Osteoblast (primary cell): ENCODE measurements at places on chromosomes 7 and 10. TPM values are rescaled to one million over a fixed set of nuclear protein-coding genes. Genes with fewer than 3 reads are reported as not detected.
A peak's percentile ranks its signal among the peaks of the same experiment; 100 is the strongest.

GRCh38 chr7:47814905-47815613, 133.2 kb downstream of the PKD1L1 start:
- no peaks in the 10 kb centered on the region for H3K36me3 ChIP-seq
- peaks cover 5% of the 10 kb centered on the region for H3K4me1 ChIP-seq
- DNase-seq: no peak
- no peaks in the 10 kb centered on the region for H3K27me3 ChIP-seq

OR9A2 gene
- not detected in 2 replicates for total RNA-seq

GRCh38 chr7:17830206-17830605, 110.1 kb downstream of the SNX13 start:
- no peaks in the 10 kb centered on the region for H3K4me1 ChIP-seq
- no peaks in the 10 kb centered on the region for H3K36me3 ChIP-seq
- no peak overlapping the region for H3K27ac ChIP-seq
- no peak for DNase-seq

GRCh38 chr10:96840841-96841518, 8.9 kb downstream of the LCOR start:
- peaks cover 8% of the 10 kb centered on the region for H3K4me1 ChIP-seq
- H3K27me3 ChIP-seq: no peaks in the 10 kb centered on the region
- no peak overlapping the region for H3K27ac ChIP-seq
- H3K36me3 ChIP-seq: no peaks in the 10 kb centered on the region
- no peak overlapping the region for H3K4me3 ChIP-seq

DNA sequence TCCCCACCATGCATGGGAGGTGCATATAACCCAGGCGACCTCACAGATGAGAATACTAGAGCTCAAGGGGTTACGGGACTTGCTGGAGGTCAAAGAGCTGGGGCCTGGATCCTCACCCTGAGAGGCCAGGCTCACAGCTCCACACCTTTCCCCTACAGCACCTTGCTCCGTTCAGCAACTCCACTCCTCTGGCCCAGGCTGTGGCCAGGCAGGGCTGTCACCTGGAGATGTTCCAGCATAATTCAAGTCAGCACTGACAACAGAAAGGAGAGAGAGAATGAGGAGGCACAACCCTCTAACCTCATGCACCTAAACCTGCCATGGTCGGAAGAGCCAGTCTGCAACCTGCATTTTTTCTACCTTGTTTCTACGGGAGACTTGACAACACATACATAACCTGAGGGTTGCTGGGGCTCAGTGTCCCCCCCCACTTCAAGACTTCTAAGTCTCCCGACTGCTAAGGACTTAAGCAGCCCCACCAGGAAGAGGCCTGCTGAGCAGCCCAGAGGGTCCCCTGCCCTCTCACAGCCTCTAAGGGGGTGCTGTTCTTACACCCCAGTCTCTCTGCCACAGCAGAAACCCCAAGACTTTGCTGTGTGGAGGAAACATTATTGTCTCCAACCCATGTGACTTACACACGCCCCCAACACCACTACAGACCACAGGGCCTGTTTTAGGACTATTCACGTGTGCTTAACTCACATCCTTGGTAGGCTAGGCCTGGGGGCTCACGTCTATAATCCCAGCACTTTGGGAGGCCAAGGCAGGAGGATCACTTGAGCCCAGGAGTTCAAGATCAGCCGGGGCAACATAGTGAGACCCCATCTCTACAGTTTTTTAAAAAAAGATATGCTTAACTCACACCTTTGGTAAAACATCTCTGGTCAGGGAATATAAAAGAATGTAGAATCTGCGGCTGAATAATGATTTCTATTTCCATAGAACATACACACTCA, 175.6 kb downstream of the FAM107B start:
- DNase-seq: peak; percentile 45
- no peaks in the 10 kb centered on the region for H3K27me3 ChIP-seq
- no peak overlapping the region for H3K27ac ChIP-seq

- H3K27ac ChIP-seq: no peak overlapping the region
- H3K4me3 ChIP-seq: no peak overlapping the region
- no peaks in the 10 kb centered on the region for H3K4me1 ChIP-seq
- no peak for DNase-seq
- H3K27me3 ChIP-seq: no peaks in the 10 kb centered on the region
These were observed 34.1 kb downstream of the FGFBP3 start for GRCh38 chr10:91875156-91875555.

DNA sequence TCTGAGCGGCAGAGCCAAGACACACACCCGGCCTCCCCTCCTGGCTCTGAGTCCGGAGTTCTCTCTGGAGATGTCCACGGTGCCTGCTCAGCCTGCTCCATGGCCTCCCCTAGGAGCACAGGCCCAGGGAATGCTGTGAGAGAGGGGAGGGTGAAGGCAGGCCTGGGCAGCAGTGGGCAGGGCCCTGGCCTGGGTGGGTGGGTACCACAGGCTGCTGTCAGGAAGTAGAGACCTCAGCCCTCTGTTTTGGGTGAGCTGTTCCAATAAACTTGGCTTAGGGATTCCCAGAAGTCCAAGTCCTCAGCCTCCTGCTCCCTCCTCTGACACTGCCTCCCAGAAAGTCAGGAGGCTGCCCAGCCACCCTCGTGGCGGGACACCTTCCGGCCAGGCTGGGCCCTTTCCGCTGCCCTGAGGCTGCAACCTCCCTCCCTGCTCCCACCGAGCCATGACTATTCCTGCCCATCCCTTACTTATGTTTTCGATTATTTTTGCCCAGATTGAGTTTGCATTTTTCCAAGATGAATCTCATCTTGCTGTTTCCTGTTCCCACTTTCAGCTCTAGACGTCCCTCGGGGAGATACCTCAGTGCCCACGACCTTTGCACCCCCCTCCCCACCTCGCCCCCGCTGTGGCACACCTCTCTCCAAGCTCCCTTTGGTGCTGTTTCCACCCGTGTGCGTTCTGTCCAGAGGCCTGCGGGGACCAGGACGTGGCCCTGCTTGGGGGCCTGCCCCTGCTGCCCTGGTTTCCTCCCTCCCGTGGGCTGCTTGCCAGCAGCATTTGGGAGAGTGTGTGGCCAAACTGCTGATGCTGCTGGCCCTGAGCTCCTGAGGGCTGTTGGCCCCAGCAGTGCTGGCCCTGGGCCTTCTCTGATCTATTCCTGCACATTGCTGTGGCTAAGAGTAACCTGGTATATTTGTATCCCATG, 5.8 kb upstream of the POLM start:
- no peaks in the 10 kb centered on the region for H3K36me3 ChIP-seq
- peak overlapping the region; percentile 50 for H3K4me3 ChIP-seq
- no peaks in the 10 kb centered on the region for H3K27me3 ChIP-seq

- no peaks in the 10 kb centered on the region for H3K4me1 ChIP-seq
- peaks cover 42% of the 10 kb centered on the region for H3K36me3 ChIP-seq
- H3K27me3 ChIP-seq: no peaks in the 10 kb centered on the region
- no peak for DNase-seq
- no peak overlapping the region for H3K4me3 ChIP-seq
These were observed 73.4 kb downstream of the PAPSS2 start for GRCh38 chr10:87733081-87733480.

DPYSL4 gene
- total RNA-seq: 0.72 and 2.4 TPM in 2 replicates

CAV1 gene
- 291 and 337 TPM in 2 replicates for total RNA-seq

GRCh38 chr10:103605359-103606096, 112.0 kb downstream of the NEURL1 start:
- peak; percentile 98 for DNase-seq
- H3K36me3 ChIP-seq: peaks cover 65% of the 10 kb centered on the region
- H3K4me1 ChIP-seq: peaks cover 6% of the 10 kb centered on the region
- peak overlapping the region; percentile 36 for H3K27ac ChIP-seq

CARD11 gene
- under 0.01 TPM in 1 of 2 replicates, not detected in the other for total RNA-seq

RSPH10B2 gene
- total RNA-seq: under 0.01 TPM in 1 of 2 replicates, not detected in the other

NPY gene
- total RNA-seq: not detected in 2 replicates

DNA sequence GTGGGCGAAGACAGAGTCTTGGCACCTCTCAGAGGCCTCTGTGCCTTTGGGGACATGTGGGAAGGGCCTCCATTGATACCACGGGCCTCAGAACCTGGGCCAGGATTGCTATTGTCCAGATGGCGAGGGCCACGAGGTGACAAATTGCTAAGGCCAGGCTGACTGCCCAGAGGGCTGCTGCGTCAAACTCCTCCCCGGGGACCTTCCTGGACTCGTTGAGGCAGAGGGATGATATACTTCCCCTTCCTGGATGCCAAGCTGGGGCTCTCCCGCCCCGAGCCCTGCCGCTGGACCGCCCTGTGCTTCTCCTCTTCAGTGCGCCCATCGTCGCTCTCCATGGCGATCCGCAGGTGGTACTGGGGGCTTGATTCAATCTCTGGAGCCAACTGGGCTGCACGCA, 58.9 kb downstream of the LRRC72 start:
- no peaks in the 10 kb centered on the region for H3K27me3 ChIP-seq
- no peak overlapping the region for H3K4me3 ChIP-seq
- H3K27ac ChIP-seq: no peak overlapping the region
- no peak for DNase-seq
- H3K4me1 ChIP-seq: no peaks in the 10 kb centered on the region

GRCh38 chr10:96249264-96249663, 22.1 kb downstream of the BLNK start:
- DNase-seq: no peak
- H3K27me3 ChIP-seq: no peaks in the 10 kb centered on the region
- H3K36me3 ChIP-seq: no peaks in the 10 kb centered on the region
- no peak overlapping the region for H3K4me3 ChIP-seq

GRCh38 chr10:66836771-66837170, 89.1 kb upstream of the LRRTM3 start:
- H3K27me3 ChIP-seq: no peaks in the 10 kb centered on the region
- no peaks in the 10 kb centered on the region for H3K36me3 ChIP-seq
- H3K4me1 ChIP-seq: no peaks in the 10 kb centered on the region
- no peak overlapping the region for H3K27ac ChIP-seq

DNA sequence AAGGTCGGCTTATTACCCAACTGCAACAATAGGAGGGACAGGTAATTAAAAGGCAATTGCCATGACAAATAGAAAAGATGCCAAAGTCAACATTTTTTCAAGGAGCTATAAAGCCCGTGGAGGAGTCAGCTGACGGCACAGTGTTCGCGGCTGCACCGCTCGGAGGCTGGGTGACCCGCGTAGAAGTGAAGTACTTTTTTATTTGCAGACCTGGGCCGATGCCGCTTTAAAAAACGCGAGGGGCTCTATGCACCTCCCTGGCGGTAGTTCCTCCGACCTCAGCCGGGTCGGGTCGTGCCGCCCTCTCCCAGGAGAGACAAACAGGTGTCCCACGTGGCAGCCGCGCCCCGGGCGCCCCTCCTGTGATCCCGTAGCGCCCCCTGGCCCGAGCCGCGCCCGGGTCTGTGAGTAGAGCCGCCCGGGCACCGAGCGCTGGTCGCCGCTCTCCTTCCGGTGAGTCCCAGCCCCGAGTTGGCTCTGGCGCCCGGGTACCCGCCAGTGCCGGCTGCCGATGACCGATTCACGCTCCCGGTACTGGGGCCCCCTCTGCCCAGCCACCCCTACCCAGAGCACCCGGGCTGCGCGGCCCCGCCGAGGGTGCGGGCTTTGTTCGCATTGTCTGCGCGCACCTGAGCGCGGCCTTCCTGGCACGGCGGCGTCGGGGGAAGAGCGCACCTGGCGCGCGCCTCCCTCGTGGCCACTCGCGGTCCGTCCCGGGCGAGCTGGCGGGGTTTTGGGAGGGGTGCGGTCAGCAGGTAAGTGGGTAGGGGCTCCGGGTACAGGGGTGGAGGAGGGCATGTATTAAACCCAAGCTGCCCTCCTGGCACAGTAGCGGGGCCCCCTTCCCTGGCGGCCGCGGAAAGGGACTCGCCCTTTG, at the start of gene VWA2:
Gene VWA2 (plus strand): TSS at position 138 of the 877 bp plus-strand sequence. CDS start 9,460 bp downstream, outside the sequence.
- no peak for DNase-seq
- H3K4me3 ChIP-seq: no peak within 1 kb of the TSS

ZNF736 gene
- total RNA-seq: 12.7 and 14.4 TPM in 2 replicates

DNA sequence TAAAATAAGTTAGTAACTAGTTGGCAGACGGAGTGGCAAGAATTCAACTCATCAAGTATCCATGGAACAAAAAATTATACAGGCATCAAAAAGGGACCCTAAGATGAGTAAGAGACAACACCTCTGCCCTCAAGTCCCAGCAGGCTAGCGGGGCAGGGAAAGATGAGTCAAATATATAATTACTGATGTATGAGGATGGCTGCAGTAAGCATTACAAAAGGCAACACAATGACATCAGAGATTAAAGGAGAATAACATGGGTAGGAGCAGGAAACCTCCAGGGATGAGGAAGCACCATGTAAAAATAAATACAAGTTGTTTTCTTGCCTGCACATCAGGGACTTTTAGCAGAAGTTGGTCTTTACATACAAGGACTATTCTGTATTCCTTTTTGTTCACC, 49.4 kb downstream of the SCRN1 start:
- no peaks in the 10 kb centered on the region for H3K27me3 ChIP-seq
- no peak for DNase-seq
- peaks cover 7% of the 10 kb centered on the region for H3K4me1 ChIP-seq
- peaks cover 68% of the 10 kb centered on the region for H3K36me3 ChIP-seq
- H3K27ac ChIP-seq: no peak overlapping the region
- H3K4me3 ChIP-seq: no peak overlapping the region

- no peak overlapping the region for H3K4me3 ChIP-seq
- DNase-seq: no peak
- H3K27ac ChIP-seq: no peak overlapping the region
These were observed 66.8 kb downstream of the LYZL2 start for GRCh38 chr10:30562787-30563186.

- H3K27me3 ChIP-seq: no peaks in the 10 kb centered on the region
- peak; percentile 87 for DNase-seq
- no peak overlapping the region for H3K27ac ChIP-seq
- no peaks in the 10 kb centered on the region for H3K36me3 ChIP-seq
- H3K4me3 ChIP-seq: no peak overlapping the region
- H3K4me1 ChIP-seq: peaks cover 22% of the 10 kb centered on the region
These were observed 28.3 kb downstream of the TBATA start for GRCh38 chr10:70756700-70757360.

DNA sequence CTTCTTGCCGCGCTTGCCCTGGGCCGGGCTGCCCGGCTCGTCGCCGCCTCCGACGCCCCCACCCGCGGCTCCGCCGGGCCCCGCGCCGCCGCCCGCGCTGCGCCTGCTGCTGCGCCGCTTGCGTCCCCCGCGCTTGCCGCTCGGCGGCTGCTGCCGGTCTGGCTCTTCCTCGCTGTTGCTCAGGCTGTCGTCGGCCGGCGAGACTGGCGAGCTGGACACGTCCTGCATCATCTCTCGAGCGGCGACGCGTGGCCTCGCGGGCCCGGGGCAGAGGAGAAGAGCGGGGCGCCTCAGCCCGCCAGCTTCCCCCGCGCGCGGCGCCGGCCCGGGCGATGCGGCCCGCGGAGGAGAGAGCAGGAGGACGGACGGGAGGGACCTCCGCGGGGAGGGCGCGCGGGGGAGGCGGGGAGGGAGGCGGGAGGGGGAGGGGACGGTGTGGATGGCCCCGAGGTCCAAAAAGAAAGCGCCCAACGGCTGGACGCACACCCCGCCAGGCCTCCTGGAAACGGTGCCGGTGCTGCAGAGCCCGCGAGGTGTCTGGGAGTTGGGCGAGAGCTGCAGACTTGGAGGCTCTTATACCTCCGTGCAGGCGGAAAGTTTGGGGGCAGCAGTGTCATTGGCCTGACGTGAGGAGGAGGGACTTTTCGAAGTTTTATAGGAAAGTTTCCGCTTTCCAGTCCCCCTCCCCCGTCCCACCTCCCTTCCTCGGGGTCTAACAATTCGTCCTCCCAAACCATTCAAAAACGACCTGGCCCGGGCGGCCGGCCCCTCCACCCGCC, at the start of gene TWIST1:
Gene TWIST1 (minus strand): TSS at position 546 of the 779 bp plus-strand sequence. CDS start 315 bp downstream, at position 231.
- peaks cover 29% of the 10 kb centered on the region for H3K4me1 ChIP-seq
- peak; percentile 97 for DNase-seq
- peak within 1 kb of the TSS; percentile 95 for H3K4me3 ChIP-seq
- no peaks in the 10 kb centered on the region for H3K36me3 ChIP-seq
- H3K27me3 ChIP-seq: no peaks in the 10 kb centered on the region

- H3K27ac ChIP-seq: no peak overlapping the region
- H3K27me3 ChIP-seq: peaks cover 33% of the 10 kb centered on the region
- no peaks in the 10 kb centered on the region for H3K36me3 ChIP-seq
- no peak overlapping the region for H3K4me3 ChIP-seq
- DNase-seq: no peak
These were observed 175.1 kb downstream of the CXCL12 start for GRCh38 chr10:44209811-44210210.

- H3K27me3 ChIP-seq: peaks cover 53% of the 10 kb centered on the region
- H3K4me1 ChIP-seq: no peaks in the 10 kb centered on the region
These were observed 54.5 kb upstream of the LBX1 start for GRCh38 chr10:101283762-101284100.

TEX36 gene
- not detected in 2 replicates for total RNA-seq
